NCI-H187 treated with DMSO at 0.1 percent for 48 hours (cell line): ENCODE measurements at places on chromosomes 12 and 14.

DNA sequence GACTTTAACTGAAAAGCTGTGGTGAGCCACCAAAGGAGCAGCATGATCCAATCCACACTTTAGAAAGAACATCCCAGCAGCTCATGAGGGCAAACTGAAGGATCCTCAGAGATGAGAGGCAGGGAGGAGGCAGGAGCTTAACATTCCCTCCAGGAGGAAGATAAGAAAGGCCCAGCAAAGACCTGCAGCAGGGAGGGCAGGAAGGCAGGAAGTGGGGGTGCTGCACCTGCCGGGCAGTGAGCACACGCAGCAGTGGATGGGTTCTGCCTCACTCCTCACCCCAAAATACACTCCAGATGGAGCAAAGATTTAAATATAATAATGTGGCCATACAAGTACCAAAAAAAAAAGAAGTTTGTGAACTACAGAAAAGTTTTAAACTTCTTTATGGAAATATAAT, 48.4 kb downstream of the GCH1 start:
- no peak for DNase-seq

DNA sequence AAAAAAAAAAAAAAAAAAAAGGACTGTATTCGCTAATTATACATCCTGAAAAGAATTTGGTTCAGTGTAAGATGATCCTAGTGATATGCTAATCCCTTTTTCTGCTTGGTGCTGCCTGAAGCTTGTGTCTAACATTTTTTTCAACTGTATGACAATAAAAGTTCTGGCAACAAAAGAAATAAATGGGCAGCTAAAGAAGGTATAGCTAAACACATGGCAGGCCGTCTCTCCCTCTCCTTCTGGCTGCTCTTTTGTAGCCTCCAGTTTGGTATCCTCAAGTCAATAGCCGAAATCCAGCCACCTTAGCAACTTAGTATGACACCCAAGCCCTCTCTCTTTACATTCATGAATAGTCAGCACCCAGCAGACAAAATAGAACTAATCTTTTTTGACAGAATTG, 198.3 kb upstream of the OTX2 start:
- no peak for DNase-seq

GRCh38 chr12:32896432-32897280, at the start of gene PKP2:
Gene PKP2, minus strand, starts transcription at chr12:32896777. Its CDS starts 46 bp downstream, at chr12:32896731.
- DNase-seq, result no peak

DNA sequence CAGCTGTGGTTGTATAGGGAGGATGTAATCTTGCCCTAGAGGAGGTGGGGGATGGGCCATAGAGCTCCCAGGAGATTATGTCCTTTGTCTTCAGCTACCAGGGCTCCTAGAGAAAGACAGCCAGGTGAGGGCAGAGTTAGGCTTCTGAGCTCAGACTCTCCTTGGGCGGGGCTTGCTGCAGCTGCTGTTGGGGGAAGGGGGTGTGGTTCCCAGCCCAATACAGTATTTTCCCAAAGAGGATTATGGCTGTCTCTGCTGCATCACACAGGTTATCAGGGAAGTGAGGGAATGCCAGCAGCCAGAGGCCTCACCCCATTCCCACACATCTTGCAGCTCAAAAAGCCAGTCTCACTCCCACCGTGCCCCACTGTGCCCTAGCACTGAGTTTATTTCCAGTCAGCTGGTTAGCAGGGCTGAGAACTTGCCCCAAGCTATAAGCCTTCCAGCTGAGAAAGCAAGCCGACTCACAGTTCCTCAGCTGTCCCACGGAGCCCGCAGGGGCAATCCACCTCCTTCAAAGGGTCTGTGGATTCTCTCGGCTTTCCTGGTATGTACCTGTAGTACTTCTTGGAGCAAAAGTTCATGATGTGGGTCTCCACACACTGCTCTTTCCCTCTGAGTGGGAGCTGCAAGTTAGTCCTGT, 217.3 kb upstream of the CPNE8 start:
- DNase-seq, result no peak

DNA sequence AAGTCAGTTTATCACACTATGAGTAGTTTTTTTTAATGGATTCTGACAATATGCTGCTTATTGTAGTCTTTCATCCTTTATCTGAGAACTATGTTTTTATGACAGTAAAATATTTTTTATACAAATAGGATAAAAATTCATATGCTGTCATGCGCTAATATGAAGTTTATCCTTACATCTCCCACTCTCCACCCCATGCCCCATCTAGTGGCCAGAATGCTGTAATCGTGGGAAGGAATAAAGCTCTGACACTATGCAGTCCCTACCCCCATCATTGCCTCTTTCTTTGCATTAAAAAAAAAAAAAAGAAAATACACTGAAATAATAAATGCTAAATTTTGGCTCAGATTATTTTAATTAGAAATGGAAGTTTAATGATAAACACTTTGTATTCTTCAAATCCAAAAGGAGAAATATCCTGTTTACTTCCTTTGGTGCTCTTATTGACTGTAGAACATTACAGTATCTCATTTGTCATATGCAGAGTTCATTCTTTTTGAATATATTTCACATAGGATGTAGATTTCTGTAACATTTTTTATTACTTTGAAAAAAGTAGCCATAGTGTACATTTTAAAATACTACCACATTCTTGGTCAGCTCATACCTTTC, 145.9 kb upstream of the SLCO1C1 start:
- DNase-seq, result no peak
